Activated effector memory CD4-positive, alpha-beta T cell treated with Interleukin-2 at 50 U/mL for 16 hours (primary cell): ENCODE measurements at places on chromosomes 11 and 22.

DNA sequence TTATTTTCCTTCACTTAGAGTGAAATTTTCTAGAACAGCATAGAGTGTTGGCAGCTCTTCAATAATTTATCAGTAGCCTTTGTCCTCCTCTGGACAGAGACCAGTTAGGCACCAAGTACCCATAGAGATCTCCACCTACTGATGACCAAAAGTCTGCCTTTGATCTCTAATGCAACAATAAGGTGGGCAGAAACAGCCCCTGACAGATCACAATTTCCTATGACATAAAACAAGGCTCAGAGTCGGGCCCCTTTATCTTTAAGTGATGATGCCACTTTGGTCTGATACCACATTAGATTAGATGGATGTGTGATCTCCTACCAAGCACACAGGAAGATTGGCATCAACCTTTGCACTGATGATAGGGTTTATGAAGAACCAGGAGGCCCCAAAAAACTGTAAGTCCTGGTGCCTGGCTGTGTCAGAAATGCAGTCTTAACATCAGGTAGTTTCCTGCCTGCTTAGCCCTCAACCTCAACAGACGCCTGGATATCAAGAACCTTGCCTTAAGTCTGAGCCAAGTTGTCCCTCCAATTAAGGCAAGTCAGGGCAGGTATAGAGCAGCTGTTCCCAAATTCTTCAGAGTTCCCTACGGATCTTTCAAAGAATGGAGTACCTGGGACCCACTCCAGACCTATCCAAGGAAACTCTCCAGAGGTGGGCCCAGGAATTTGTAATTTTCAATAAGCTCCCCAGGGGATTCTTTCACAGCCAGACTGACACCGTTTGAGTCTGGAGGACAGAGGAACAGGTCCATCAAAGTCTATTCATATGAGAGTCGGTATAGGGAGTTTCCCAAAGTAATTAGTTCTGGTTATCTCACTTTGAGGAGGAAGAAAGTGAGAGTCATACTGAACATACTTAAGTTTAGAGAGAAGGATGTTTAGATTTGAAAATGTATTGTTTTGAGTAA lies 30.6 kb upstream of the TMPRSS4 start:
- DNase-seq = peak; percentile 24

DNA sequence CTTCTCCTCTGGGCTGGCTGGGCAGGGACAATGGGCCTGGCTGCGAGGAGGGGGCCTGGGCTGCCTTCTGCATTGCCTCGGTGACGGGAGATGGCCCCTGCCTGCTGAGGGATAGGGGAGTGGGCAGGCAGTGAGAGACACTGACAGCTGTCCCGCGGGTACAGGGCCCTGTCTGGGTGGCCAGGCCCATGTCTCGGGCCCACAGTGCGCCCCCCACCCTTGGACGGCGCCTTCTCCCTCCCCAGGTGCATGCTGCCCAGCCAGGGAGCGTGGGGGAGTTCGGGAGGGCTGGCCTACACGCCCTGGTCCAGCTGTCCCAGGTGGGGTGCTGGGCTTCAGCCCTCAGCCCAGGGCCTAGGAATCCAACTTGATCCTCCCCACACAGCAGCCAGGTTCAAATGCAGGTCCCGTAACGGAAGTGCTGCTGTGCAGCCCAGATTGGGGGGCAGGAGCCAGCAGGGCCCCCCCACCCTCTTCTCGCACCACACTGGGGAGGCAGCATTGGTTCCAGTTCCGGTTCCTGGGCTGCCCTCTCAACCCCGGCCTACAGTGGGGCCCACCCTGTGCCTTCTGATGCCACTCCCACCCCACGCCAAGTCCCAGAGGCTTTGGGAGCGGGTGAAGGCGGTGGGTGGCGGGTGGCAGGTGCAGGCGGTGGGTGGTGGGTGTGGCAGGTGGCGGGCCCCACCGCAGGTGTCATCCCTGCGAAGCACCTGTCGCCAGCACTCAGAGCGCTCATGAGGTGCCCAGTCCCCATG lies 7.3 kb upstream of the TSSC4 start:
- no peak for DNase-seq

DNA sequence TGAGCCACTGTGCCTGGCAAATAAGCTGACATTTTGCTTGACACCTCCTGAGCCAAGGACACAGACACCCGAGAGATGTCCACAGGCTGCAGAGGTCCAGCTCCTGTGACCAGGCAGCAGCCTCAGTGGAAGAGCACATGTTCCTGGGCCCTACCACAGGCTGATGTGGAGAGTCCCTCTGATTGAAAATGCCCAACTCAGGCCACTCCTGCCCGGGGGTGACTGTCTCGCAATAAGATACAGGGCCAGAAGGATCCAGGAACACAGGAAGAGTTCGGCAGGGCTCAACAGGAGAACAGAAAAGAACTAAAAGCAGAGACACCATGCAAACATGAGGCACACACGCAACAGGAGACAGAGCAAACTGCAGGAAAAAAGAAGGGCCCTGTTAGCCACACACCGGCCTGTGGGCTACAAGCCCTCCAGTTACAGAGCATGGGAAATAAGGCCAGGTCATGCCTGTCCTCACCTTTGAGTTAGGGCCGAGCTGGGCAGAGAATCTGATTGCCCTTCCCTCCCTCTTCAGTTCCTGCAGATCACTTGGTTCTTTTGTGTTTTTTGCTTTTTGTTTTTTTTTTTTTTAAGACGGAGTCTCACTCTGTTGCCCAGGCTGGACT lies 28.3 kb upstream of the MALAT1 start:
- no peak for DNase-seq

DNA sequence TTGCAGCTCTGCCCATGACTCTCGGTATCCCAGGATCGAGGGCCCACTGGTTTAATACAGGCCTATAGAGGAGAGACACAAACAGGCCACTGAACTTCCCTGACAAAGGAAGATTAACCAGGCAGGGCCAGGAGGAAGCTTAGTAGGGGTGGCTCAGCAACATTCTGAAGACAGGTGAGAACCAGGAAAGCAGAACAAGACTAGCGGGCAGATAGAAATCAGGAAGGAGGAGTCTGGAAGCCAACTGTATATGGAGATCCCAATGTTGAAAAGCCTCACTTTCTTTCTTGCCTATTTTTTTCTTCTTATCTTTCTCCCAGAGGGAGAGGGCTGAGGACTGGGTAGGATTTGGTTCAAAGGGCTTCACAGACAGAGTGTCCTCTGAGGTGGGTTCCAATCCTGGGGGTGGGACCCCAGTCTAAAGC lies 5.4 kb downstream of the PI4KA start:
- no peak for DNase-seq

GRCh38 chr11:68467201-68467834 lies 6.8 kb downstream of the PPP6R3 start:
- no peak for DNase-seq

DNA sequence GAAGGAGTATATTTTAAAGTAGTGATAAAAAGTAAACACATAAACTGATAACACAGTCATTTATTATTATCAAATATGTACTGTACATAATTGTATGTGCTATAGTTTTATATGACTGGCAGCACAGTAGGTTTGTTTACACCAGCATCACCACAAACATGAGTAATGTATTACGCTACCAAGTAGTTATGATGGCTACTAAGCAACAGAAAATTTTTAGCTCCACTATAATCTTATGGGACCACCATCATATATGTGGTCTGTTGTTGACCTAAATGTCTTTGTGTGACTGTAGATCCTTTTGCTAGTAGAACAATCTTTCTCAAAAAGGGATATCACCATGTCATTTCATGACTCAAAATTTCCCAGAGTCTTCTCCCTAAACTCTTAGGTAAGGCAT lies 93.5 kb downstream of the LARGE2 start:
- DNase-seq = no peak

DNA sequence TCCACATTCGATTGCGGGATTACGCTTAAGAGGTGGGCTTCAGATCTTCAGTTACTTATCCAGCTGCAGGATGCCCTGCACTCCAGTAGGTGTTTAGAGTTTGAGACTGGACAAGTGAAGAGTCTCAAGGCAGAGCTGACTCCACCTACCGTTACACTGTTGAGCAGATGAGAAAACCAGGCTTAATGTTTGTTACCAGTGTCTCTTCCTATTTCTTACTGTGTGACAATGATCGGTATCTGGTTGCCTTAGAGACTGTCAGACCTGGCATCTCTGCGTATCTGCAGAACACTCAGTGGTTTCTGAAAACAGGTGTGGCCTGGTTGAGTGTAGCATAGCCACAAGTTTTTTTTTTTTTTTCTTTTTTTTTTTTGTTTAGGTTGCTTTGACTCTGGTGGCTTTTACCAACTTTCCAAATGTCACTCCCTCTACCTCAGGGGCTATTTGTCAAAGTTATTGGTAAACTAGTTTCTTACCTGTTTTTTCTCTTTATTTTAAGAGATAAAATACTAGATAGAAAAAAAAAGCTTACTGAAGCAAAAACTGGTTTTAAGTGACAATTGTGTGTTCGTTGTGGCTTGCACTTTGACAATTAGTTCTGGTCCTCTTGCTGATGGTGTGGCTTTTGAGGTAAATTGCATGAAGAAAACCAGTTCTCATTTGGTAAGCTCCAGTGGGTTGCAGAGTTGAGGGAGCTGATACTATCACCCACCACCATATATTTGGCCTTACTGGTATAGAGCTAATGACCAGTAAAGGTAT lies 284.8 kb downstream of the ETS1 start:
- DNase-seq = peak; percentile 57

- no peak for DNase-seq
Observed at GRCh38 chr22:23689414-23689813, 1.4 kb upstream of the RGL4 start.
